SIG-M5 (cell line): ENCODE measurements at places on chromosomes 5 and 9.

GRCh38 chr9:6564868-6565267 lies 80.7 kb downstream of the GLDC start:
- DNase-seq, result no peak

DNA sequence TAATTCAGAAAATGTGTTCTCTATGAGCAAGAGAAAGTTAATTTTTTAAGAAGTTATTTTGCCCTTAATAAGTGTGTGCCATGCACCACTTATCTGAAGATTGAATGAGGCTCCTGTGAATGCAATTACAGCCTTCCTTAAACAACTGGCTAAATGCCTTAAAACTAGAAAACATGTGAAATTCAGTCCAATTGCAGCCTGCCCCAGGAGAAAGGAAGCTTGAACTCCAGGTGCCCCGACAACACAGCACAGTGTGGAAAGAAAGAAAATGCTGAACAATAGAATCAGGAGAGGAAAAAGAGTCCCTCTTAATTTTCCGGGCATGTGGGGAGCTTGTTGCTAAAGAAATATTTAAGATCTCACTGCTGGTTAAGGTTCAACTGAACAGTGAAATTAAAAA lies 8.8 kb downstream of the LHFPL2 start:
- DNase-seq, result no peak

GRCh38 chr5:168672888-168673287 lies 93.7 kb upstream of the PANK3 start:
- no peak for DNase-seq

DNA sequence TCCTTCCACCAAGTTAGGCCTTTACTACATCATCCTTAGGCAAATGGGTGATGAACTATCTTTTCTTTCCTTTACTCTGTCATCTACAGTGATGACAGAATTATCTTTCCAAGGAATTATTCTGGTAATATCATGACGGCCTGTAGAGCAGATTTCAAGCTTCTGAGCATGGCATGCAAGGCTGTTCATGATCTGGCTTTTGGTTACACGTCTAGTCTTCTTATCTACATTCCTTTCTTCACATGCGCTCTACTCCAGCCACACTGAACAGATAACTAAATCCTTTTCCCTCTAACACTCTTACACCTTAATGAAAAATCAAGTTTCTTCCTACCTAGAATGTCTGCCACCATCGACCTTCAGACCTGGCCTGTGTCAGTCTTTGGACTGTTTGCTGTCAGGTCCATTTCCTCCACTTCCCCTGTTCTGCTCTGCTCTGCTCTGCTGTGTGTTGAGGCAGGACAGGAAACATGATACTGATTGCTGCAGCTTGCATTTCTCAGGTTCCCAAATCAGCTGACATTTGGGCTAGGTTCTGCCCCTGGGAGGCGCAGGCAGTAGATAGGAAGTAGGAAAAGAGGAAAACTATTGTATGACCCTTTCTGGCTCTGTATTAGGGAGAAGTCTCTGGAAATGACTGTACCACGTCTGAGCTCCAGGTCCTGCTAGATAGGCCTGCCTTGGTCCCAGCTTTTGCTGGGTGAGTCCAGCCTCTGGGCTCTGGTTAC lies 4.2 kb downstream of the SCGB3A2 start:
- DNase-seq, result no peak

DNA sequence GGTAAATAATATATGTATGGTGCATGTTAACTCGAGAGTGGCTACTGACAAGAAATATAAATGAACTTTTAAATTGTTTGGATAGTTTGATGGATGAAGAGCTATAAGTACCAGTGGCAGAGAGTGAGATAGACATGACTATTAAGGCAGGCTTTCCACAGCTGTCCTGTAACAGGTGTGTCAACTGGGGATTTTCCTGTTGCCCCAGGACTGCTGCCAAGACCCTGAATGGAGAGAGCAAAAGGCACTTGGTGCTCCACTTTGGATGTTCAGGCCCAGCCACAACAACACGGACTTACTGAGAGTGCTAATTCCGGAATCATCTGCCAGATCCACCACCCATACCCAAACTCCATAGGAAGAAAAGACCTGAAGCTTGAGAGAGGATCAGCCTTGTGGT lies 215.1 kb downstream of the SEC61B start:
- DNase-seq, result no peak

- no peak for DNase-seq
Measured at GRCh38 chr5:151258201-151258611, 5.2 kb downstream of the GM2A start.

GRCh38 chr5:121793791-121794190 lies 57.9 kb upstream of the FTMT start:
- no peak for DNase-seq

- DNase-seq, result no peak
Measured at GRCh38 chr5:96648593-96648992, 13.6 kb upstream of the CAST start.

DNA sequence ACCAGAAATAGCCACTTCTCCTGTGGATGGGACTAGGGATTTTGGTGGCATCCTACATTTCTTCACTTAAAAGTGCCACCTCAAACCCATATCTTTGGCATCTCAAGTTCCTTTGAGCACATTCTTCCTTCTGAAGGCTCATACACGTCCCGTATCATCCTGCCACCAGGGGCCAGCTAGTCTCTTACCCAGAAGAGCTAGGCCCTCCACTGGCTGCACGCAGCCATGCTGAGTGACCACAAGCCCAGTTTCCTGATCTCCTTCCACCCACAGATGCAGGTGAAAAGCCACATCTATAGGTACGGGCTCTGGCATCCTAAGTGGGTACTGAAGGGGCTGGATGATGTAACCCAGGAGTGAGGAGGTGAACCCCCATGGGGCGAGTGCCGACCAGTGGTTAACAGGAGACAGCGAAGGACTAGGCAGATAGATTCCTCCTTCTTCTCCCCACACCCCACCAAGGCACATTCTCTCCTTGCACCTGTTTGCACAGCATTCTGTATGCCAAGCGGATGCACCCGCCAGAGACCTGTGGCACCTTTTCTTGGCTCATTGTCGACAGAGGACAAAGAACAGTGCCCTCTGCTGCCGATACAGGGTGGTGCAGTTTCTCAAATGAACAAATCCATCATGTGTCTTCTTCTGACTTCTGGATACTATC lies 14.4 kb upstream of the SCGB3A1 start:
- DNase-seq, result no peak
